ENCODE measurements at places on chromosomes 4 and X. TPM values are rescaled to one million over a fixed set of nuclear protein-coding genes. Genes with fewer than 3 reads are reported as not detected.

GRCh38 chrX:39158801-39159657 lies 357.8 kb downstream of the MID1IP1 start:
- no peak for DNase-seq

- DNase-seq, result peak; percentile 26
These were observed 2108.9 kb upstream of the TENM3 start for GRCh38 chr4:180134091-180134866.

GRCh38 chr4:13543839-13544605 lies at the start of gene NKX3-2:
Gene NKX3-2 (minus strand): TSS chr4:13544508. CDS start chr4:13544414, 94 bp downstream.
- no peak for DNase-seq

- no peak for DNase-seq
These were observed 50.4 kb downstream of the C4orf50 start for GRCh38 chr4:5967783-5968182.

GRCh38 chr4:141789716-141790115 lies 153.3 kb downstream of the IL15 start:
- no peak for DNase-seq

- no peak for DNase-seq
These were observed at the start of gene GPR78 for GRCh38 chr4:8580321-8581093. Gene GPR78 (plus strand): TSS chr4:8580392. CDS start chr4:8580983, 591 bp downstream.

GRCh38 chrX:16212436-16212835 lies 45.2 kb downstream of the MAGEB17 start:
- peak; percentile 25 for DNase-seq

GRCh38 chr4:137203601-137204000 lies 328.7 kb downstream of the PCDH18 start:
- DNase-seq, result no peak

GRCh38 chrX:155113097-155113496 lies 41.8 kb downstream of the BRCC3 start:
- no peak for DNase-seq

DNA sequence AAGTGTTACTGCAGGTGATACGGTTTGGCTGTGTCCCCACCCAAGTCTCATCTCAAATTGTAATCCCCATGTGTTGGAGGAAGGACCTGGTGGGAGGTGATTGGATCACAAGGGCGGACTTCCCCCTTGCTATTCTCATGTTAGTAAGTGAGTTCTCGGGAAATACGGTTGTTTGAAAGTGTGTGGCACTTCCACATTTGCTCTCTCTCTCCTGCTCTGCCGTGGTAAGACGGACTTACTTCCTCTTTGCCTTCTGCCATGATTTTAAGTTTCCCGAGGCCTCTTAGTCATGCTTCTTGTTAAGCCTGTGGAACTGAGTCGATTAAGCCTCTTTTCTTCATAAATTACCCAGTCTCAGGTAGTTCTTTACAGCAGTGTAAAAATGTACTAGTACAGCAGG lies 65.2 kb upstream of the SLC7A11 start:
- no peak for DNase-seq

DNA sequence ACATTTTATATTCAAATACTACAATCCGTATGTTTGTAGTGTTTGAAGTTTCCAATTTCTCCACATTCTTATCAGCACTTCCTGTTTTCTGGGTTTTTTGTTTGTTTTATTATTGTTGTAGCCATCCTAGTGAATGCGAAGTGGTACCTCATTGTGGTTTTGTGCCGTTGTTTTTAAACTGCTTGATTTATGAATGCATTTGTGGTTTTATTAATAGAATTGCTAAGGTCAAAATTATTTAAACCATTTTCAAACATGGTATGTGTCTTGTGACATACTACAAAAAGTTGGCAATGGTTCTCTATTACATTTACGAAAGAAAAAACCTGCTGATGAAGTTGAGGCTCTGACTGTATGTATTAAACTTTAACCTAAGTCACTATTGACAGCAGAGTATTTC lies 780.0 kb upstream of the MAGEB2 start:
- no peak for DNase-seq

- no peak for DNase-seq
These were observed 32.5 kb upstream of the DDX3X start for GRCh38 chrX:41301438-41301824.

DNA sequence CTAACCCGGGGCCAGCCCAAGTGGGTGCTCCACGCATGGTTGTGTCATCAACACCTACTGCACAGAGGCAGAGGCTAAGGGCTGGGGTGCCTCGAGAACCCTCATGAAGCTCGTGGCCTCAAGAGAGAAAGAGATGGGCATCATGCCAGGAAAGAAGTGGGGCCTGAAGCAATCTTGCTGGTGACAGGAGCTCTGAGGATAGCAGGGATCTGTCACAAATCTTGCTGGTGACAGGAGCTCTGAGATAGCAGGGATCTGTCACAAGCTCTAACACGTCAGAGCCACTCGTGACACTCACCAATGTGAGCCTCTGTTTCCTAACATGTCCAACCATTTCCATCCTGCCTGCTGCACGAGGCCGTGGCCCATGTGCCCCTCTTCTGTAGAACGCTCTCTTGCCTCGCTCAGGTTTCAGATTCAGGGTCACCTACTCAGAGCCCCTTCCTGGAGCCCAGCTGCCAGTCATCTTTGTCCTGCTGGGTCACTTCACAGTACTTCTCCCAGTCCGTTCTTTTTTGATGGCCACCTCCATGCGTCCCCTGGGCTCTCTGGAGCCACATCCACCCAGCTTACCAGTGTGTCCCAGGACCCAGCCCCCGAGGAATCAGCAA lies 21.1 kb downstream of the PNMA6E start:
- no peak for DNase-seq

- no peak for DNase-seq
These were observed 225.2 kb downstream of the MID1 start for GRCh38 chrX:10395179-10395578.

DNA sequence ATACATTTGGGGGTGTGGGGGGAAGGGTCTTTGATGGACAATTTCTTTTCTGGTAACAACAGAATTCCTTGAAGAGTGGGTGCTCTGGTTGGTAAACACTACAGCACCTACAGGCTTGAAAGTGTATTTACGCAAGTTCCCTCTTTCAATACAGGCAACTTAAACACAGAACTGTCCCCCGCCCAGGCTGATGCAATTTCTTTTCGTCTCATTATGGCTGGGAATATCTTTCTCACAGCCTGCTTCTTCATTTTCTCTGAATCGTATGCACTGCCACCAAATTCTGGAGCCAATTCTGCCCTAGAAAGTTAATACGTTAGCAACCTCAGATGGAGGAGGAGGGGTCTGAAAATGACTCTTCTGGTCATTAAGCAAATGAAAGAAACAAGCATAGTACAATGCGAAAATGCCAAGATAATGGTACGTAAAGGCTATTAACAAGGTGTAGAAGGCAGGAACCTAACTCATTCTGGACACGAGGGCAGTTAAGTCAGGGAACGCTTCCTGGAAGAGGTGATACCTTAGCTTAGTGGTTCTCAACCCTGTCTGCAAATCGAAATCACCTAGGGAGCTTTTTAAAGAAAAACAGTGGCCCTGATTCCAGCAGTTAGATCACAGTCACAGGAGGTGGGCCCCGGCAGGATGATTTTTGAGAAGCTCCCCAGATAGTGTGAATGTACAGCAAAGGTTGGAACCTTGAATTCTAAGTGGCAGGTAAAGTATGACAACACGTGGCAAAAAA lies 1.0 kb downstream of the AGA start:
- peak; percentile 35 for DNase-seq

- DNase-seq, result peak; percentile 95
These were observed 230.7 kb upstream of the STK26 start for GRCh38 chrX:131792356-131792749.

DNA sequence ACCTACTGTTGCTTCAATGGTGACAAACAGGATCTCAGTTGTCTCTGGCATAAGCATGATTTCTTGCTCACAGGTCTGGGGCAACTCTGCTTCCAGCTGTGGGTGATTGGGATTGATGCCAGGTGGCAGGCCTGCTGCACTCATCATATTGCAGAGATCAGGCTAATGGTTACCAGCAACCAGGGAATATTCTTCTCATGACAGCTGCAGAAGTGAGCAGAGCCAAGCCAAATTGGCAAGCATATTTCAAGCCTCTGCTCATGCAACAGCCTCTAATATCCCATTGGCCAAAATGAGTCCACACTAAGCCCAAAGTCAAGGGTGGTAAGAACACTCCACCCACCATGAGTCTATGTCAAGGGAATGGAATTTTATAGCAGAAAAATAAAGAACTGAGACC lies 26.7 kb upstream of the TBC1D19 start:
- no peak for DNase-seq

GRCh38 chr4:88957570-88957969 lies 99.4 kb downstream of the FAM13A start:
- DNase-seq, result no peak

- DNase-seq, result no peak
These were observed 55.6 kb upstream of the RBM47 start for GRCh38 chr4:40685300-40685699.

GRCh38 chr4:104719539-104720230 lies 225.0 kb upstream of the CXXC4 start:
- DNase-seq, result no peak

DNA sequence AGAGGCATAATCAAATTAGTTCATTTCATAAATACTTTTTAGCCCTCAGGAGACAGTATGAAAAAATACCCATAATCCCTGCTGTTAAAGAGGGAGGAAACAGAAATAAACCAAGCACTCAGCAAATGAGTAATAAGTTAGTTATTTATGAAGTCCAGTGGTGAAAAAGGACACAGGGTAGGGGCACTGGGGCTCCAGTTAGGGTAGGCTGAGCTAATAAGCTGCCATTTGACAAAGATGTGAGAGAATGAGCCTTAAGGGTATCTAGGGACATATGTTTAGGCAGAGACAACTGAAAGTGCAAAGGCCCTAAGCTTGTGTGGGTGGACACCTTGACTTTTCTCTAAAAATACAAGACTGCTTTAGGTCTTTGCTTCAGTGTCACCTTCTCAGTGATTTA lies 94.4 kb downstream of the IL15 start:
- no peak for DNase-seq

DNA sequence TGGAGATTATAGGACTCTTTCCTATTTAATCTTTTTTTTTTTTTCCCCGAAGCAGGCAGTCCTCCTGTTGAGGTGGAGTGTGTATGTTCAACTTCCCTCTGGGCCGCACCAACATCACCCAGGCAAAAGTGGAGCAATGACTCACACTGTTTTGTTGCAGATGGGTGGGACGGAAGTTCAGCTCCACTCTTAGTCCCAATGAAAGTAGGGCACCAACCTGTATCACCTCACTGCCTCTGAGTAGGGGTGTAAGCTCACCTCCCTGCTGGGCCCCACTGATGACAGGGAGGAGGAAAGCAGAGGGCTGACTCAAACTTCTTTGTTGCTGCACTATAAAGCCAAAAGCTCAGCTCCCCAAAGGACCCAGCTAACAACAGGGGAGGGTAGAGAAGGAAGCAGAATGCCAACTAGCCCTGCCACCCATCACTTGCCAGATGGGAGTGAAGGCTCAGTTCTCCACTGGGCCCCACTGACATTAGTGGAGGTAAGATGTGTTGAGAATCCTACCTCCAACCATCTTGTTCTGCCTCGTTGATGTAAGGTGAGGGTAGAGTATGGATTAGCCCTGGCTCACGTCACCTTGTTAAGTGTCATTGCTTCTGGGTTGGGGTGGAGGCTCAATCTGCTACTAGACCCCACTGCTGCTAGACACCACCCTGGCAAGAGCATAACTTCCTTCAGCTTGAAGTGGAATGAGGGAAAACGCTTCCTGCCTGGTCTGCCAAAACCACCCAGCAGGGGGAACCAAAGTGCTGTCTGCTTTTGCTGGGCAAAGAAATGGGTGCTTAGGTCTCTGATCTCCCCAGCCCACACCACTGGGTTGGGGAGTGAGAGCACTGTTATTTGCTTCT lies 14.1 kb downstream of the RPS6KA3 start:
- DNase-seq, result no peak

DNA sequence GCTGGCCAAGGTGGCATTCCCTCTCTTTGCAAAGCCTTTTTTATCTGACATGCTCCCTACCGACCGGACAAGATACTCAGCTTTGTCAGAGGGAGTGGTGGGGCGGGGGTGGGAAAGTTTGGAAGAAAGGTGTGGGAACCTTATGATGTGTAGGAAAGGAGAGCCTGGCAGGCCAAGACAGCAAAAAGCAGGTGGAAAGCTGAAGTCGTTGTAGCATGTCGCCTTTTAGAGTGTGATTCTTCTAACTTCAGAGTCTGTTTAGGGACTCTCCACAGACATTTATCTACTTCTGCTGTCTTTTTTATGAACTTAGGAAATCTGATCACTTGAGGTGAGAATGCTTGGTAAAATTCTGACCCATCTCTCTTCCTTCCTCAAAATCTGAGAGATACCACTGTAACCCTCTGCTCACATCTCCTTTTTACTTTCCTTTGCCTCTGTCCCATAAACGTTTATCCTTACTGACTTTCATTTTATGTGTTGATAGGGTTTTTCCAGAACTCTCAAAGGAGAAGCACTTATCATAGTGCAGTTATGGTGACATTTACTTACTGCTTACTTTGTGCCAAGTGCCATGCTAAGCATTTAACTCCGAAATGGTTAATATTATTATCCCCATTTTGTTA lies 8.2 kb upstream of the RUFY3 start:
- DNase-seq, result no peak

- no peak for DNase-seq
These were observed 42.3 kb downstream of the DCTD start for GRCh38 chr4:182874797-182875345.

DNA sequence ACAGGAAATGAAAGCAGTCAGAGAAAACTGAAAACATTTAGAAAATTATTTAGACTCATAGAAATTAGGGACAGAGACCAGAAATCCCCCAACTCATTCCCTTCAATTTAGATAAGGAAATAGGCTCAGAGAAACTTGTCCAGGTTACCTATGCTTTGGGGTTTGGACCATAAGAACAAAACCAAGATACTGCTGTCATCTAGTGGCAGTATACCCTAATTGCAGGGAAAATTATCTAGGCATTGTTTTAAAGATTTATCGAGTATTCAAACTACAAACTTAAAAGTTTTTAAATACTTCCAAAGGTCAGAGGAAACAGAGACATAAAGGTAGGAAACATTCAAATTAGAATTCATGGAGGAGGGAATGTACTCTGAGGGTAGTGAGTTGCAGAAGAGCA lies 67.0 kb upstream of the KLHL13 start:
- no peak for DNase-seq

The YIPF7 gene
- total RNA-seq, result 0.88 TPM

The BANK1 gene
- total RNA-seq, result 0.61 TPM

The GLRA3 gene
- total RNA-seq, result 9.3 TPM

The TRIM75 gene
- not detected for total RNA-seq

The SSX4 gene
- not detected for total RNA-seq

The IRS4 gene
- total RNA-seq, result 12.3 TPM

The SLC49A3 gene
- total RNA-seq, result 6.4 TPM

The SPANXB1 gene
- not detected for total RNA-seq

The GC gene
- 0.77 TPM for total RNA-seq

The YIPF6 gene
- 50.5 TPM for total RNA-seq

The TLR10 gene
- 1.9 TPM for total RNA-seq

The TET2 gene
- total RNA-seq, result 27.5 TPM

The FHDC1 gene
- total RNA-seq, result 2.5 TPM

The MTTP gene
- 1.6 TPM for total RNA-seq

The TLL1 gene
- 4.7 TPM for total RNA-seq

The CPE gene
- total RNA-seq, result 500 TPM

The IL13RA2 gene
- 2.9 TPM for total RNA-seq

The EDA2R gene
- 1.7 TPM for total RNA-seq

The YY2 gene
- total RNA-seq, result 1.4 TPM

The ZFP42 gene
- total RNA-seq, result 0.55 TPM
